Esophagus muscularis mucosa (tissue), 4 donors: ENCODE measurements at places on chromosomes 2 and 18. TPM values are rescaled to one million over a fixed set of nuclear protein-coding genes. Genes with fewer than 3 reads are reported as not detected.

The CELF4 gene
- total RNA-seq, result 1.7 TPM

The CHRNG gene
- not detected for total RNA-seq

The CAPN14 gene
- total RNA-seq, result not detected

- no peaks in the 10 kb centered on the region for H3K36me3 ChIP-seq
- H3K27ac ChIP-seq, result no peak overlapping the region
- H3K27me3 ChIP-seq, result no peaks in the 10 kb centered on the region
- H3K4me1 ChIP-seq, result peaks cover 11% of the 10 kb centered on the region
These were observed 401.4 kb downstream of the NBAS start for GRCh38 chr2:15159751-15160177.

DNA sequence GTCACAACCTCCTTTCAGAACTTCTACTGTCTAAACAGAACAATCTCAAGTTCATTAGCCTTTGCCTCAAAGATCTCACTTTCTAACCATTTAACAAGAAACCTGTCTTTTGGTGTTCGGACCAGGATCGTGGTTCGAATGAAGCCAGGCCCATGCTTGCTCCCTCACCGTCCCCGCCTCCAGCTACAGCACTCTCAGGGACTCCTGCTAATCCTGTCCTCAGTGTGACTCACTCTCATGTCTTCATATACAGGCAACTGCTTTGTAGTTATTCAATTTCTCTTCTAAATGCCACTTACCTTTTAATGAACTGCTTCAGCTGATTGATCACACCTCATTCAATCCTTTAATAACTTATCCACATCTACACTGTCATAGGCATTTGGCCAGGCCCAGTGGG is 15.8 kb downstream of the SERTAD2 start:
- no peak overlapping the region for H3K27ac ChIP-seq
- no peaks in the 10 kb centered on the region for H3K27me3 ChIP-seq
- DNase-seq, result no peak

- no peak overlapping the region for H3K27ac ChIP-seq
- no peaks in the 10 kb centered on the region for H3K36me3 ChIP-seq
- DNase-seq, result peak; percentile 47
- no peaks in the 10 kb centered on the region for H3K27me3 ChIP-seq
These were observed 277.5 kb upstream of the KLHL29 start for GRCh38 chr2:23107327-23107941.

GRCh38 chr2:12265646-12266045 is 451.1 kb upstream of the TRIB2 start:
- no peak for DNase-seq
- H3K27ac ChIP-seq, result no peak overlapping the region
- H3K36me3 ChIP-seq, result no peaks in the 10 kb centered on the region
- no peak overlapping the region for H3K4me3 ChIP-seq
- H3K4me1 ChIP-seq, result peaks cover 18% of the 10 kb centered on the region
